ENCODE measurements at places on chromosomes 11 and 22.

- DNase-seq, result no peak
Observed at GRCh38 chr11:72045849-72046248, 34.5 kb downstream of the NUMA1 start.

- DNase-seq, result no peak
Observed at GRCh38 chr22:30004101-30004500, 76.2 kb upstream of the HORMAD2 start.

- DNase-seq, result no peak
Observed at GRCh38 chr22:38469306-38469781, 1.4 kb downstream of the KDELR3 start.

GRCh38 chr22:39624501-39624821 lies 53.9 kb downstream of the CACNA1I start:
- no peak for DNase-seq

DNA sequence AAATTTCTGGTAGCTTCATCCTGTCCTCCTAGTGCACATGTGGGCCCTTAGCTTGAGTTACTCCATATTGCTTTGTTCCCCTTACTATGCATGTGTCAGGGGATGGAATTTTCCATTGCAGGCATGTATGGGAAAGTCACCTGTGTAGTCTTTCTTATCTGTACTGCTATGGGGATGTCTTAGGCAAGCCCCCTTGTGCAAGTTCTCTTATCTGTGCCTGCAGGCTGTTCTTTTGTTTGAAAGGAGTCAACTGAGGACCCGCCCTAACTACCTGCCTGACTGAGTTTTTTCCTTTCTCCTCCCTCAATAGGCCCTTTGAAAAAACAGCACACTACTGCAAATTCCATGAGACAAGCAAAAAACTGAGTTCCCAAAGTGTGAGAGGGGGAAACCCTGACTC lies 8.7 kb downstream of the OR8K5 start:
- DNase-seq, result no peak

- no peak for DNase-seq
Observed at GRCh38 chr11:102990145-102990544, 34.6 kb upstream of the MMP13 start.

GRCh38 chr22:29217827-29218757 lies 12.4 kb downstream of the EMID1 start:
- no peak for DNase-seq

- no peak for DNase-seq
Observed at GRCh38 chr11:118438314-118438931, 2.1 kb downstream of the KMT2A start.

GRCh38 chr11:64766881-64767280 lies 7.1 kb upstream of the PYGM start:
- DNase-seq, result no peak

- no peak for DNase-seq
Observed at GRCh38 chr11:65802841-65803240, 16.0 kb downstream of the OVOL1 start.

DNA sequence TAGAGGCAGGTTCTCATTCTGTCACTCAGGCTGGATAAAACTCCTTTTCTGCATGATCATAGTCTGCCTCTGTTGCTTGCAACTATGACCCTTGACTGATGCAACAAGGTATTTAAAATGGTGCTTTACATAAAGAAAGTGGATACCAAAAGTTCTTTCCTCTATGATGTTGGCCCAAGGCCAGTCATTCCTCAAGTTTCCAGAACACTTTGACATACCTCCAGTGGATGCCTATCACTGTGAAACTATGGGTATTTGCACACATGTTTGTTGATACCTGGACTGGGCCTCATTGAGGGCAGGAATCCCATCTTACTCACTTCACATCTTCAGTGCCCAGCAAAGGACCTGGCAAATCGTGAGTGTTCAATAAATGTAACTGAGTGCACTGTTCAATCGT lies 159.0 kb upstream of the ZC3H12C start:
- DNase-seq, result no peak

DNA sequence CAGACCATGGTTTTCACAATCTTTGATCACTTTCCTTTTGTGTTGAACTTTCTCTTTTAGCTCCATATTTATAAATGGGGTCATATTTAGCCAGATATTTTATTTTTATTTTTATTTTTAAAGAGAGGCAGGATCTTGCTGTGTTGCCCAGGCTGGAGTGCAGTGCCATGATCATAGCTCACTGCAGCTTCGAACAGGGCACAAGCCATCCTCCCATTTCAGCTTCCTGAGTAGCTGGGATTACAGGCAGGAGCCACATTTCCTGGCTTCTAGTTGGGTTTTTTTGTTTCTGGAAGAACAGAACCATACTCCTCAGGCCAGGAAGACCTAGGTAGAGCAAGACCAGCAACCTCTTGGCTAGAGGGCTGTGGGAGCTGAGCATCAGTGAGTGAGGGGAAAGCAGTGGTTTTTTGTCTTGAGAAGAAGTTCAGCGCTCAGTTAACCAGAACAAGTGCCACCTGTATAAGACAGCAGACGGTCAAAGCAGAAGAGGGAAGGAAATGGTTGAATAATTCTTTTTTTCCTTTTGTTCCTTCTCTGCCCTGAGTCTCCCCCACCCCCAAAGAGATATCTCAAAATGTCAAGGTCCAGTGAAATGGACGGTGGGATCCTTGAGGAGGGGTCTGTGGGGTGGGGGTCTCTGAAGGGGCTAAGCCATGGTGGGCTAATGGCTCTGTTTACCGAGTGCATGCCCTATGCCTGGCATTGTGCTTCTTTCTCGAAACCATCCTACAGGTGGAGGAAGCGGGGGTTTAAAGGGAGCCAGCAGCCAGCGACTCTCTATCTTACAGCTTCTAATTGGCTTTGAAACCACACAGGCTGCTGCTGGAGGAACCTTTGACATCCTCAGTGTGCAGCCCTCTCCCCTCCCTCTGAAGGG lies 63.0 kb downstream of the PTPRJ start:
- no peak for DNase-seq

GRCh38 chr22:26941896-26942636 lies 284.7 kb downstream of the MIAT start:
- DNase-seq, result no peak

GRCh38 chr11:43994196-43994595 lies 51.8 kb downstream of the C11orf96 start:
- no peak for DNase-seq

GRCh38 chr11:20861322-20861721 lies 191.9 kb downstream of the NELL1 start:
- no peak for DNase-seq

DNA sequence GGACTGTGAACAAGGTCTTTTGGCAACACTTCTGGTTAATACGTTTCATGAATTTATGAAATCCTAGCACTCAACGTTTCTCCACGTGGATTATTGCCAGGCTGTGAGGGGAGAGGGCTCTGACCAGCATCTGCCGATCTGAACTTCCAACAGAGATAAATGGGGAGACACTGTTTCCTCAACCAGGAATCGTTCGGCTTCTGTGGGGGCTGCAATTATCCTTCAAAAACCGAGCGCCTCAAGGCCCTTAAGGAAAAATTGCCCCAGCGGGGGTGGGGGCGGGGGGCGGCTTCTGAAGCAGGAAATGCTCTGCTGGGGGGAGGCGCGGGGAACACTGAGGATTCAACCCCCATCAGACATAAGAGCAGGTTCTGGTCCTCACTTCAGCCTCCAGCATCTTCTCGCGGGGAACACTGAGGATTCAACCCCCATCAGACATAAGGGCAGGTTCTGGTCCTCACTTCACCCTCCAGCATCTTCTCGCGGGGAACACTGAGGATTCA lies 155.6 kb downstream of the BRD1 start:
- no peak for DNase-seq

DNA sequence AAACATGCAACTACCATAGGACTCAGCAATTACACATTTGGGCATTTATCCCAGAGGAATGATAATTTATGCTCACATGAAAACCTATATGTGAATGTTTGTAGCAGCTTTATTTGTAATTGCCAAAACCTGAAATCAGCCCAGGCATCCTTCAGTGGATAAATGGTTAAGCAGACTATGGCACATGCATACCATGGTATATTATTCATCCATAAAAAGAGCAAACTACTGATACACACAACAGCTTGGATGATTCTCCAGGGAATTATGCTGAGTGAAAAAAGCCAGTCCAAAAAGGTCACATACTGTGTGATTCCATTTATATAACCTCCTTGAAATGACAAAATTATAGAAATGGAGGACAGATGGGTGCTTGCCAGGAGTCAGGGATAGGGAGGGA lies 86.7 kb downstream of the ALX4 start:
- DNase-seq, result no peak

DNA sequence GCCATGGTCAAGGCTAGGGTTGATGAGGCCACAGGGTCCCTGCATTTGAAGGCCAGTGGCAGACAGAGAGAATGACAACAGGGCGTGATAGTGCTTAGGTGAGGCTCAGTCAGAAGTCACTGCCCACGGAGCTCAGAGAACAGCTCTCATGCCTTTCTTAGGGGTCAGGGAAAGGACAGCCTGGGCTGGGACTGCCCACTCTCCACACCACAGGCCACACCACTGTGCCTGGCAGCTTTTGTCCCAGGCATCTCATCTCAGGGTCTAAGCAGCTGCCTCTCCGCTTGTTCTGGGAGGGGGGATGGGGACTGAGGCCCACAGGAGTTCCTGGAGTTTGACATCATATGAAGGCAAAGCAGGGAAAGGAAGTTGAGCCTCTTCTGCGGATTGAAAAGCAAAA lies 150.2 kb upstream of the B3GAT1 start:
- no peak for DNase-seq

All from esophagus squamous epithelium (tissue), 5 donors.